Hematopoietic multipotent progenitor cell (in vitro differentiated cells): ENCODE measurements at places on chromosomes 7 and 10.

GRCh38 chr7:133369130-133369529, 116.3 kb downstream of the EXOC4 start:
- DNase-seq: no peak

DNA sequence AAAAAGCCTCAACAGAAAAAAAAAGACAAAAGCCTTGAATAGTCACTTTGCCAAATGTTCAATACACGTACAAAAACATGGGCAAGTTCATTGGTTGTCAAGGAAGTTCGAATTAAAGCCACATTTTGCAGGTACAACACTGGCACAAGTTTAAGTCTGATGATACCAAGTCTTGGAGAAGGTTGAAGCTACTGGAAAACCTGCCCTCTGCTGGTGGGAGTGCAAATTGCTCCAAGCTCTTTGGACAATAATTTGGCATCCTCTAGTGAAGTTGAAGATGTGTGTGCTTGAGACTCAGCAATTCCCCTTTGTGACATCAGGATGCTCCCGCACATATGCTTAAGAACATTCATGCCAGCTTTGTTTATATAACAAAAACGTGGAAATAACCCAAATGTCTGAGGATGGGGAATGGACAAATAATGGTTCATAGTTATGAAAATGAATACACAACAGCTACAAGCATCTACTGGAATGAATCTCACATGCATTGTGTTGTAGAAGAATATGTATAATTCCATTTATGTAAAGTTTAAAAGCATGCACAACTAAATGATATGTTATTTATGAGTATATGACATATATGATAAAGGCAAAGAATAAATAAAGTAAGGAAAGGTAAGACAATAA, 120.0 kb upstream of the PLPP4 start:
- peak; percentile 1 for DNase-seq

DNA sequence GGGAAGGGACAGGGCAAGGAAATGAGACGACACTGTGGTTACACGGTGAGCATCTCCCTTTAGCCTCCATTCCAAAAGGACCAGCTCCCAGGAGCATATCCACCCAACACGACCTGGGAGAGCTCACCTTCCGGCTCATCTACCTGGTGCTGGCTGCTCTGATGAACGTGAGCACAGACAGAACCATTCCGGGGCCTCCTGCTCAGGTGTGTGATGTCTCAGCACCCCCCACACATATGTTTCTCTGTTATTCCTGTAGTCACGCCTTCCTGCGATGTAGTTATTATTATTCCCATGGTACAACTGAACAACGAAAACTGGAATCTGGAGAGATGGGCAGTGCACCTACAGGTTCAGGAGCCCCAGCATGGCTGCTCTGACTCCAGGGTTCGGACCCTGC, 20.5 kb upstream of the GPR26 start:
- DNase-seq: no peak

DNA sequence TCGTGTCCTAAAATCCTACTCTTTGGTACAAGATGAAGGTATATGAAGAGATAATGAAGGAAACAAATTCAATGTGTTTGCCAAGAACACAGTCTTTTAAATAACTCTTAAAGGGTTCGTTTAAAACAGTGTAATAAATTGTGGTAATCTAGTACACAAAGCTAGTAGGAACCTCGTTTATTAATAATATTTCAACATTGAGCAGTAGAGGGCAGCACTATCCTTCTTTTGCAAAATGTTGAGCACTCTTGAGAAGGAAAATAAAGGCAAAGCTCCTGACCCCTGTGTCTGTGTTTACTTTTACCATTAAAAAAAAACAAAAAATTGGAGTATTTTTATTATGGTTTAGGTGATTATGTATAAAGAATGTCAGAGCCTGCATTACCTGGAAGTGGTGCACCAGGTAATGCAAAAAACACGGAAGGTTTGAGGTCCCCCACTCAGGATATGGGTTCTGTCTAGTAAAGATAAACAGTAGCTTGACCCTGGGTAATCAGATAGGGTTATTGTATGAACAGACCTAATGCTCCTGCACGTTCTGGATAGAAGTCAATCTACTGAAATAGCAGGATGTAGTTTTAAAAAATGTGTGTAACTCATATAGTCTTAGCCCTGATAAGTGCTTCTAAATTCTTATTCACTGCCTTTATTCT, 5.7 kb upstream of the GOT1 start:
- DNase-seq: peak; percentile 58

- no peak for DNase-seq
Measured at GRCh38 chr7:25388681-25389080, 160.4 kb upstream of the NPVF start.

DNA sequence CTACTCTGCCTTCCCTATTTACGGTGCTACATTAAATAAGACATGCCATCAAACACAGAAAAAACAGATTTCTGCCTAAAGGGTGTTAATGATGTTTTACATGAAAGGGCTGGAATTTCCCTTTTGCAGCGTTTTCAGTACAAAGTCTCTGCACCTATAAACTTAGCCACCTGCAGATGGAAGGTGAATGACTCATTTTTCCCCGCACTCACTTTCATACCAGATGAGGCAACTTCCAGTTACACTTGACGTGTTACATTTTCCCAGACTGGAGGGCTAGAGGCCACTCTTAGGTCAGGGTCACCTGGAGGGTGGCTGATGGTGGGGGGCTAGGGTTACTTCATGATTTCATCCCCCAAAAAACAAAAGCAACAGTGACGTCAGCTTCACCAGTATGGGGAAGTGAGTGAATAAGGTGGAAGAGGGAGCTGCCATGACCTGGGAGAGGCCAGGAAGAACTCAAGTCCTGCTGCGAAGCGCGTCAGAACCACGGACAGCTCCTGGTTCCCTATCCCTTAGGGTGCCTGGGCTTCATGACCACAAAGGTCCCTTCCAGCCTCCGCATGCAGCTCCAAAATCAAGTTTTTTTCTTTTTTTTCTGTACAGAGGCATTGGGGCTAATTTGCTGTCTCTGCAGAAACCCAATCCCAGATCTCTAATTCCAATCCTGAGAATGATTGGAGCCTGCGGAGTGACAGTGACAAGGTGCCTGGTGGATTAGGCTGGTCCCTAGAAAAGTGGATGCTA, 94.0 kb downstream of the ADARB2 start:
- no peak for DNase-seq

GRCh38 chr7:41319581-41319980, 383.3 kb downstream of the INHBA start:
- no peak for DNase-seq

- DNase-seq: no peak
Measured at GRCh38 chr10:27981744-27982143, 17.1 kb downstream of the ODAD2 start.

- DNase-seq: no peak
Measured at GRCh38 chr10:119642556-119643111, 8.5 kb upstream of the BAG3 start.

GRCh38 chr10:14385596-14386593, 55.2 kb upstream of the FRMD4A start:
- no peak for DNase-seq

DNA sequence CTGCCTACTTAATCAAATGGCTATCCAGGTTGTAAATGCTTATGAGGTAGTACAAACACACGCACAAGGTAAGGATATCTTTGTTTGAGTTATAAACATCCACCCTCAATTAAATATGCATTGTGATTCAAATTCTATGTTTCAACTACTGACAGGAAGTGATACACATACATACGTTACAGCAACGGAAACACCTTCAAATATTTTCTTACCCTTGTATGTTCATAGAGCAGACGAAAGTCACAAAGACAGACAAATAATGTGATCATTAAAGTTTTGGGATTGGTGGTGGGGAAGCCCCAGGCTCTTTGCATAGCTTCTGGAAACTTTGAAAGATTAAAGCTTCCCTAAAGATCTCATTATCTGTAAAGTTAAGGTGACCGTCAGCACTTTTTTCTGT, 521.0 kb downstream of the PARD3 start:
- no peak for DNase-seq

DNA sequence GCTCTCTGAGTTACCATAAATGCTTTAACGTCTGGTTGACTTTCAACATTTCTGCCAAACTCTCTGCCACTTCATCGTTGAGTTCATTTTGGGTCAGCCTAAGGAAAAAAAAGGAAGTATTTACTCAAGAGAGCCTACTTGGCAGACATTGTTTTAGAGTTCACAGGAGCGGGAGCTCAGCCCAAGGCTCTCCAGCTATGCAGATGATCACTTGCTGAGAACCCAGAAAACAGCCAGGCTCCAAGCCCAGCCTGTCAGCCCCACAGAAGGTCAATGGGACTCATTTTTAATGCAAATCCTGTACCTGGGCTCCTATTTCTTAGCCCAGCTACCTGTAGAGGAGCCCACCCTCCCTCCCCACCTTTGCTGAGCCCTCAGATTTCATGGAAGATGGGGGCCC, 45.5 kb downstream of the NOD1 start:
- DNase-seq: peak; percentile 22

GRCh38 chr10:118301211-118301610, 40.9 kb downstream of the FAM204A start:
- no peak for DNase-seq

GRCh38 chr10:63197344-63198092, 64.4 kb downstream of the NRBF2 start:
- no peak for DNase-seq

DNA sequence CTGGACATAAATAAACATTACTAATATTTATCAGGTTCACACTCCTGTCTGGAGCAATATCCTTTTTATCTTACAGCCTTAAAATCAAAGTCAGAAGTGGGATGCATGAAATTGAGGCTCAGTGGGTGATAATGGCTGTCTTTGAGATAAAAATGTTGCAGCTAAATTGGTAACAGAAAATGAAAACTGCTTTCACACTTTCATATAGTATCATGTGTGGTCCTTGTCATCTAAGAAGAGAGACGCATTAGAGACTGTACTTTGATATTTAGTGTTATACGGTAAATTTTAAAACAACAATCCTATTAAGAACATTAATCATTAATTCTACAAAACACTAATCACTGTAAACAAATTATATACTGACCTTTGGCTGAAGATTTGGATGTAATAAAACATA, 235.2 kb upstream of the HGF start:
- no peak for DNase-seq

- DNase-seq: no peak
Measured at GRCh38 chr7:18927134-18927533, 190.3 kb downstream of the TWIST1 start.

DNA sequence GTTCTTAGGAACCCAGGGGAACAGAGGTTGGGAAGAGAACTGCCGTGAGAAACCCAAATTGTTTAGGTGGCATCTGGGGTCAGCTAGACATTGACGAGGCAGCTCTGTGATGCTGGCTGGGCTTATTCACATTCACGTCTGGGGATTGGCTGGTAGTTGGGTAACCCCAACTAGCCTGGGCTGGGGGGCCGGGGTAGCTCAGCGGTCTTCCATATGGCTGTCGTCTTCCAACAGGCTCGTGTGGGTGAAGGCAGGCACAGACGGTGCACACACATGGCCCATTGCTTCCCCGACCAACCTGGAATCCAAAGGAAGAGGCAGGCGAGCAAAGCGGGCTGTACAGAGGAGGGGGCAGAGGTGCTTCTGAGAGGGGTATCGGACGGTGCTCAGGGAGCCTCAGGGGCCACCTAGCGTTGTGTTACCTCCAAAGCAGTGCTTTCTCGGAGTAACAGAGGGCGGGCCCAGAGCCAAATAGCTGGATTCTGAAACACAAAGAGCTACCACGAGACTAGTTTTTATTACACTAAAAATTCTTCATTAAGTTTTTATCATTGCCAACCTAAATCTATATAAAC, 34.5 kb downstream of the MKI67 start:
- DNase-seq: no peak

DNA sequence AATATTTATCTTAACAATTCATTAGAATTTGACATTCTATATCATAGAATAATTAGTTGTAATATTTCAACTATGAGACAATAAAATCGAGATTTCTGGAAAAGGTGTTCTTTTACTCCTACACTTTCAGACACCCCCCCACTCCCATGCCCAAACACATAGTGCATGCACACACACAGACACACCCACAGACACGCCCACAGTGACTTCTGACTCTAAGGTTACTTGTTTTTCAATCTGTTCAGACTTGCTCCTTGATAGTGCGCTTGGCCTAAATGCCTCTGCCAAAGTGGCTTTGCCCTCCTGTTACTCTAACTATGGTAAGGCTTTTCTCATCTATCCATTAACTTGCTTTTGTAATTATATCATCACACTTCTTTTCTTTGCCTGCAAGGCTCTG, 144.0 kb upstream of the PPP1R3A start:
- DNase-seq: no peak

DNA sequence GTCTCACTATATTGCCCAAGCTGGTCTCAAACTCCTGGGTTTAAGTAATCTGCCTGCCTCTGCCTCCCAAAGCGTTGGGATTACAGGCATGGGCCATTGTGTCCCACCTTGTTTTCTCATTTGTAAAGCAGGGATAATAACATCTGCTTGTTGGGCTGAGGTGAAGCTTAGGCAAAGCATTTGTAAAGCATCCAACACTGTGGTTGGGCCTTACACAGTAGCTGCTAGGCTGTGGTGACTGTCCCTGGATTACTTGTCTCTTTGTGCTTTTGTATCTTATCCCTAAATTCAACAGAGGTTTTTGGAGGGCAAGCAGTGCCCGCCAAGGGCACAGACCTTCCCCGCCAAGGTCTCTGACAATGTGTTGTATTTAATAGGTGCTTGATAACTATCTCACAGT, 14.3 kb downstream of the HKDC1 start:
- DNase-seq: no peak

GRCh38 chr7:155962968-155963300, 150.7 kb upstream of the SHH start:
- no peak for DNase-seq

DNA sequence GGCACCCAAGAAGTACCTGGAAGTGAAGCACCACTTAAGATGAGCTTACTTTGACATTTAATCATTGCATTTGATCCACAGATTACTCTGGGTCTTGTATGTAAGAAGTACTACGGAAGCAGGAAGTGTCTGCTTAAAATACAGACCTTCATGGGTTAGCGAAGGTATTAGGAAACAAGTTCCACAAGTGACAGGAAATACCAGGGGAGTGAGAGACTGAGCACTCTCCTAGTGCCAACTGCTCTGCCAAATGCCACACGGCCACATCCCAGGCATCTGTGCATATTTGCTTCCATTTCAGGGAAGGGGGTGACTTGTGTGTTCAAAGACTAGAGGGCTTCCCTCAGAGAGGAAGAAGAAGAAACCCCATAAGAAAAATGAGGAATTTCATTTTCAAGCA, 57.2 kb upstream of the ANK3 start:
- DNase-seq: no peak

GRCh38 chr7:95190515-95190914, 133.8 kb downstream of the PON1 start:
- DNase-seq: no peak

DNA sequence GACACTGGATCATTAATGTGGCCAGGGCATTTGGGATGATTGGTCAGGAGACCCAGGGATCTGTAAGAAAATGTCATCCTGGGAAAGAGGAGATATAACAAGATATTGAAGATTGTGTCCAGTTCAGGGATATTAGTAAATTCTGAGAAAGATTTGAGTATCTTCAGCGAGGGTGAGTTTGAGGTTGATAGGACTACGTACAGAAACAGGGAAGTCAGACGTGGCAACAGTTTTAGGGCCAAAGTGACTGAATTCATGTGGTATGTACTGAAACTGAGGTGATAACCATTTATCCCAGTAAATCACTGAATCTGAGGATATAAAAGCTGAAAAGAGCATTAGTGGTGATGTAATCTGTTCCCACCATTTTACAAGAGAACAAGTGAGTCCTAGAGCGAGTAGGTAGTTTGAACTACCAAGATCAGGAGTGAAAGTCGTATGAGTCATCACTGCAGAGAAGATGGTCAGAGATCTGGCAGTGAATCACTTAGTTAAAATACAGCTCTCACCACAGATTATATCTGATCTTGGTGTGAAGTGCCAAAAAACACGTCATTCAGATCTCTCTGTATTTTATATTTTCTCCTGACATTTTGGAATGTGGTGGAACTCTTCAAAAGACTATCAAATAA, 220.5 kb downstream of the CDK14 start:
- no peak for DNase-seq
